ENCODE measurements at places on chromosomes 11 and 22. TPM values are rescaled to one million over a fixed set of nuclear protein-coding genes. Genes with fewer than 3 reads are reported as not detected.

Gene IGSF9B
- total RNA-seq = 6.9 TPM

Gene OR4A15
- not detected for total RNA-seq

Gene FGF3
- total RNA-seq = not detected

Gene DDI1
- total RNA-seq = not detected

Gene ABCG4
- total RNA-seq = 3.0 TPM

Gene TRPM5
- total RNA-seq = not detected

Gene ASCL2
- 0.74 TPM for total RNA-seq

Gene OR8G1
- not detected for total RNA-seq

Gene APOA1
- 0.49 TPM for total RNA-seq

Gene BRSK2
- total RNA-seq = 31.7 TPM

Gene MRGPRX2
- not detected for total RNA-seq

Gene OR52I2
- not detected for total RNA-seq

Gene ATL3
- total RNA-seq = 15.0 TPM

Gene CREB3L1
- 1.7 TPM for total RNA-seq

Gene GRIK4
- total RNA-seq = 4.4 TPM

Gene KDM4E
- total RNA-seq = not detected

Gene ZNRD2
- 20.7 TPM for total RNA-seq

Gene C11orf86
- not detected for total RNA-seq

Gene PLEKHA7
- total RNA-seq = 5.7 TPM

Gene MRGPRX3
- total RNA-seq = 0.25 TPM

Gene P2RY6
- under 0.01 TPM for total RNA-seq

Gene SNRPD3
- 119 TPM for total RNA-seq

Gene ARHGAP20
- 52.4 TPM for total RNA-seq

Gene KRTAP5-7
- not detected for total RNA-seq

Gene FOLR2
- 3.9 TPM for total RNA-seq

Gene TH
- 0.25 TPM for total RNA-seq

Measured in temporal lobe (tissue), 4 donors.